ENCODE measurements at places on chromosomes 2 and 18. TPM values are rescaled to one million over a fixed set of nuclear protein-coding genes. Genes with fewer than 3 reads are reported as not detected.

Gene MSGN1
- not detected for total RNA-seq

Gene NCKAP5
- total RNA-seq = 0.05 TPM

Gene CDK15
- not detected for total RNA-seq

Gene LONRF2
- not detected for total RNA-seq

Gene CHAC2
- total RNA-seq = 14.1 TPM

Gene HOXD4
- 8.8 TPM for total RNA-seq

Gene CTNNA2
- not detected for total RNA-seq

Gene DSC3
- total RNA-seq = 0.14 TPM
